ENCODE measurements at places on chromosomes 12 and 14. TPM values are rescaled to one million over a fixed set of nuclear protein-coding genes. Genes with fewer than 3 reads are reported as not detected.

DNA sequence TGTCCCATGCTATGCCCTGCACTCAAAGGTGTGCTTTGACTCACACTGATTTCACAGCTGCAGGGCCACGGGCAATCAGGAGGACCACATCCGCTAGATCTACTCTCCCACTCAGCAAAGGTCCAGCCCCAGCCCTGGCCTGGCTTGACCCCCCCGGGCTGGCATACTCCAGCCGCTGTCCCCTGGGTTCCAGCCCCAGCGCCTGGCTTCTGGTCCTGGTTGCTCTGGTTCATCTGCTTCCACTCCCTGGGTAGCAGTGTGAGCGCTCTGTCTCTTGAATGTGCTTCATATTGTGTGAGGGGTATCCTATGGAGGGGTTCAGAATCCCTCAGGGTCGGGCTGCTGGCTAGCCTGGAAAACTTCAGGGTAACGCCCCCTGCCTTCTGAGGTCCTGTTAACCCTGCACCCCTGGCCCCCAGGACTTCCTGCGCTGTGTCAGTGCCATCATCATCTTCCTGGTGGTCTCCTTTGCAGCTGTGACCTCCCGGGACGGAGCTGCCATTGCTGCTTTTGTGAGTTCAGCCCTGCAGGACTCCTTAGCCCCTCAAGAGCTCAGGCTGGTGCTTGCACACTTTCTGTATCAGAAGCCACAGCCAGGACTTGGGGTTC is 1.9 kb downstream of the CMTM5 start:
- DNase-seq = no peak

- no peak for DNase-seq
Measured at GRCh38 chr14:75969891-75970290, 11.9 kb downstream of the TGFB3 start.

DNA sequence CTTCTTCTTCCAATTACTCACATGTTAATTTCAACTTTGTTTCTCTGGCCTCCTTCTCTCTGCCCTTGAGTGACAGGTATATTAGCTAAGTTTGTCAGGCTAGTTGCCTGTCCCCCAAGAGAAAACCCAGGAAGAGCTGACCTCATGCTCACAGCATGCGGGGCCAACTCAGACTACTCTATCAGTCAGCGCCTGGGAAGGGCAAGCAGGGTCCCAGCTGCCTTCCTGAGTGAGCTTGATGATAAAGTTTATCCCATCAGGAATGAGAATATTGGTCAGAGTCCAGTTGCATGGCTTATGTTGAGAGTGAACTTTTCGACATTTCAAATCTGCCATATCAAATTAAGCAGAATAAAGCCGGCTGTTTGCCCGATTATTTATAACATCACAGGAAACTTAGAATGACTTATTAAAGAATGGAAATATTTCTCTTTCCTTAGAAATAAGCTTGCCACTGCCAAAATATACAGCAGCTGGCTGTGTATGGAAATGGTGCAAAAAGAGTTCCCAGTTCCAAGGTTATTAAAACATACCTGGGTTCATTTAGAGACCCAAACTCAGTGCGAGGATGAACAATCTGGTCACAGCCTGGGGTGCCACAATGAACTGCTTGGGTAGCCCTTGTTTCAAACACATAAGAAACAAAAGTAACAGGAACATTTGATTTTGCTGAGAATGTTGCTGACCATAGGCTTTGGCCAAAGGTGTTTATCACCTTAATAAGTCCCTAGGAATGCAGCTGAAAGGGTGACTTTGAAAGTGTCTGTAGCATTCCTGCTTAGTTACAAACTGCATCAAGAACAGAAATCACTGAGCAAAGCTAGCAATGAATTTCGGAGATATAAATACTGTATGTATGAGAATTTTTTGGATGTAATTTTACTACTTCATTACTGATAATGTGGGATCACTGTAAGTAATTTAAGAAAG is 1553.8 kb upstream of the FLRT2 start:
- DNase-seq = peak; percentile 55

DNA sequence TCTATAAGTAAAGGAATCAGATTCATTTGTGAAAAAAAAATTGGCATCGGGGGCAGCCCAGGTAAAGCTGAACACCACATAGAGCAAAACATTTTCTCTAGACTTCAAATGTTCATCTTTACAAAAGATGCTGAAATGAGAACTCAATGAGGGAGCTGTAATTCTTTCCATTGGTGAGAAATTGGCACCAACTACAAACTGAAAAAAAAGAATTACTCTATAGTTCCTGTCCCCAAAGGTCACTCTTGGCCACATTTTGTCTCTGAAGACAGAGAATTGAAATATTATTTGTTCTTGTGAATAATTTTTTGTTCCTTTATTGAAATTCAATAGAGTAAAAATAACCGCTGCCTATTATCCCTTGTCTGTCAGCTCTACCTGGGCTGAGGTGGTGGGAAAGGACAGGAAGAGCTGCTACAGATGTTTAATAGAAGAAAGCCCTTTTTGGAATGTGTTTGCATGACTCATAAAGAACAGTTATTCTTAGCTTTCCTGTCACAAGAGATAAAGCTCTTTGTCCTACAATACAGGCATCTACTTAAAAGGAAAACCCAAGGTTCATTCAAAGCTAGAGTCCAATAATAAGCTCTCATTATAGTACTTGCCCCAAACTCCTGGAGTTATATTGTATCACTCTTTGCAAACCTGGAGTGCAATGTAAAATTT is 380.1 kb upstream of the KITLG start:
- no peak for DNase-seq

DNA sequence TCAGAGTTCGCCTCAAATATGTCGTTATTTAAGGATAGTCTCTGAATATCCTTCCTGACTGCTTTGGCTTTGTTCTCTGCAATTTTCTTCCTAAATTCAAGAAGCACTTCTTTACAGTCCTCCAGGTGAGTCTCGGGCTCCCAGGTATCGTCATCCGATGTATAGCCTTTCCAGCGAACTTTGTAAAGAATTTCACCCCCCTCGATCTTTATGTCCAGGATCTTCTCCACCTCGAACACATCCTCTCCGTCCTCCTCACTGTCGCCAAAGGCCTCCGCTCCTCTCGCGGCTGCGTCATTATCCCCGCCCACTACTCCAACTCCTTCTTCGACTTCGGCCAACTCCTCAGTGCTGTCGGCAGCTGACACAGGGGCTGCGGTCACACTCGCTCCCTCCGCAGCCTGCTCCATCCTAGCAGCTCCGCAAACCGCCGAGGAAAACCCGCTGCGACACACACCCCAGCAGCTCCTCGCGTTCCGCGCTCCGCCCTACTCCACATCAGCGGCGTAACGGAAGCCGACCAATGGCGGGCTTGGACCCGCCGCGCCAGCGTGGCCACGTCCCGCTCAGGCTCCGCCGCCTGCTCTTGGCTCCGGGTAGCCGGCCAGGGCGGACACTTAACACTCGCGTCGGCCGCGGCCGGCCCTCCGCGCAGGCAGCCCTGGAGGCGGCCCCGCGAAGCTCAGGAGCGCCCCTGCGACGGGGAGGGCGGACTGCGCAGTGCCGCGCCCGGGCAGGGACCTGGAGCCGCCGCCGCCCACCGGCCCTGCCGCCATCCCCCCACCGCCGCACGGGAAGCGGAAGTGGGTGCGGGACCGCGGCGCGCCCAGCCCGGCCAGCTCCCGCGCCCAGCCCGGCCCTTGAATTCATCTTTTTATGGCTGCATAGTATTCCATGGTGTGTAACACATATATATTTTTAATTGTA is 4.1 kb downstream of the CD163L1 start:
- DNase-seq = peak; percentile 15

Gene SPIC
- not detected for polyA plus RNA-seq

Gene SIRT4
- 4.4 TPM for polyA plus RNA-seq

Gene TSHR
- 0.79 TPM for polyA plus RNA-seq

Gene FOXN4
- 1.1 TPM for polyA plus RNA-seq

Measured in left renal cortex interstitium (tissue), 4 donors.